ENCODE measurements at places on chromosomes 7 and 10.

- DNase-seq = peak; percentile 60
Observed at GRCh38 chr7:98878365-98879197, at the start of gene TRRAP. TSS of gene TRRAP (plus strand) at chr7:98878532. CDS start at chr7:98881151, 2,619 bp downstream.

GRCh38 chr7:43309706-43310022 is 197.2 kb downstream of the HECW1 start:
- no peak for DNase-seq

DNA sequence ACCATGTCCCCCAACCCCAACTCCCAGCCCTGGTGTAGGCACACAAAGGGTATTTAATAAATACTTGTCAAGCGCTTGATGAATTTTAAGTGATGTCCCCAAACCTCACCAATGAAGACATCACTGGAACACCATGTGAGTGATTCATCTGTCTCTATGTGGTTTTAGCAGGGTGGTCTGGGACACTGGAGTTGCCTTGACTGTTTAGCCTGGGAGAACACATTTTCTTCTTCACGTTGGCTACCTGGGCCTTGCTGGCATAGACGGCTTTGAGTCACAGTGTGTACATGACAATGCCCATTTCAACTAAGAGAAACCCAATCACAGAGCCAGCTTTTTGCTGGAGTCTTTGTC is 24.8 kb upstream of the SHH start:
- no peak for DNase-seq

DNA sequence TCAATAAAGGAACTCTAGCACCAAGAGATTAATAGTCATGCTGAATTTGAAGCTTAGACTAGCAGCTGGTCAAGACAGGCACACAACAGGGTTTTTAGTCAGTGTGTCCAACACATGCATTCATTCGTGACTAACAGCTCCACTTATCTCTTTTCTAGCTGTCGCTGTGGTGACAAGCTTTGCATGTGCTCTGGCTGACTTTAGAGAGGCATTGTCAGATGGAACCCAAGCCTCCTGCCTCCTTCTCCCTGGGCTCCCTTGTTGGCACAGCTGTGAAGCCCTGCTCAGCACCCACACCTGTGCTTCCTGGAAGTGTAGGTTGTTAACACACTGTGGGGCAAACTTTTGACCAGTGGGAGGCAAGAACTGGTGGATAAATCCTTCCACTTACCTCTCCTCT is 9.8 kb upstream of the AGK start:
- DNase-seq = no peak

GRCh38 chr7:151420144-151420543 is 10.3 kb upstream of the WDR86 start:
- no peak for DNase-seq

GRCh38 chr10:95663496-95663895 is 7.0 kb upstream of the ALDH18A1 start:
- DNase-seq = no peak

DNA sequence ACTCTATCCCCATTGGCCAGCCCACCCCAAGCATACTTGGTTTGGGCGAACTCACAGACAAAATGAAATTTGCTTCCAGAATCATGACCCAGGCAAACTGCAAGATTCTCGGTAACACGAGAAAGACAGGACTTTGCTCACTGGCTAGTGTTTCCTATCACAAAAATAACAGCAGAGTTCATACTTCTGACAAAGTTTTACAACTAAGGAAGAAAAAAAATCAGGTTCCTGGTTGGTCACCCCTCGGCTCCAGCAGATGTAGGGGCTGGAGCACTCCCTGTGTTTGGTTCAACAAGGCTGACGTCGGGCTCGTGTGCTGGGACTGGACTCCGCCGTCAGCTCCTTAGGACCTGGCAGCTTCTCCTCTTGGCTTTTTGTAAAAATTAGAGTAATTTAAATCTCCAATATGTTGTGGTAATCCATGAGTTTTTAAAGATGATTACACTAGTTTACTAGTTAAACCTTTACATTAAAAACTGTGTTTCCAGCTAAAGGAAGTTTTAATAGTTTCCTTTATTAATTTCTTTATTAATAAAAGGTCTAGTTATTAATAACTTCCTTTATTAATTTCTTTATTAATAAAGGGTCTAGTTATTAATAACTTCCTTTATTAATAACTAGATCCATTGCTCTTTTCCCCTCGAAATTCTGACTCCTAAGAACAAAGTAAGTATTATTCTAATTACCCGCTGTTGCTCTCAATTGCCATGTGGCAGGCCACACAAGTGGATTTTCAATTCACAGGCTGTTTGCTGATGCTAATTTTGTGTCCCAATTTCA is 115.6 kb upstream of the RNF32 start:
- no peak for DNase-seq

DNA sequence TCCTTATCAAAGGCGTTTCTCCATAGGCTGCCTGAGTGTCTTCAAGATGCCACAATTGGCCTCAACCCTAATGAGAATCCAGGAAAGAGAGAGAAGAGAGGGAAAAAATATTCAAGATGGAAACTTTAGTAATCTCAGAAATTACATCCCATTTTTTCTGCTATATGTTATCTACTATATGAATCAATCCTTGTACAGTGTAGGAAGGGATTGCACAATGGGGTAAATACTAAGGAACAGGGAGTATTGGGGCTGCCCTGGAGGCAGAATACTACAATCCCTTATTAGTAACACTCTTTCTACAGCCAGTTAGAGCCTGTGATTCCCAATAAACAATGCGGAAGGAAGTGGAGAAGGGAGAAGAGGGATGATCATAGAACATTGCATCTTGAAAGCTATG is 27.9 kb downstream of the TFPI2 start:
- DNase-seq = no peak

GRCh38 chr10:816958-817357 is 114.5 kb downstream of the LARP4B start:
- DNase-seq = no peak

DNA sequence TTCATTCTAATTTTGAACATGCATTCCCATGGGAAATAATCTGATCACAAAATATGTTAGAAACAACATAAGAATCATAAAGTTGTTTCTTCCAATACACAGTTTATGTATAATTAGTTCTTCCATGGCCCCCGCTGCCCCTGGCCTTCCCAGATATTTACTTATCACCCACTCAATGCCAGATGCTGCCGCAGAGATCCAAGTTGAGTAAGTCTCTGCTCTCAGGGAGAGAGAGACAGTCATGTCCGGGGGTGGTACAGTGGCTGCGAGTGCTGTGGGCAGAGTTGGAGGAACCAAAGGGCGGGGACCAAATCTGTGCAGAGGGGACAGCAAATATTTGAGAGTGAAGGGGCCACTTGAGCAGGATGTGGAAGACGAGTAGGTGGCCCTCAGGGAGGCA is 37.1 kb downstream of the COL26A1 start:
- no peak for DNase-seq

DNA sequence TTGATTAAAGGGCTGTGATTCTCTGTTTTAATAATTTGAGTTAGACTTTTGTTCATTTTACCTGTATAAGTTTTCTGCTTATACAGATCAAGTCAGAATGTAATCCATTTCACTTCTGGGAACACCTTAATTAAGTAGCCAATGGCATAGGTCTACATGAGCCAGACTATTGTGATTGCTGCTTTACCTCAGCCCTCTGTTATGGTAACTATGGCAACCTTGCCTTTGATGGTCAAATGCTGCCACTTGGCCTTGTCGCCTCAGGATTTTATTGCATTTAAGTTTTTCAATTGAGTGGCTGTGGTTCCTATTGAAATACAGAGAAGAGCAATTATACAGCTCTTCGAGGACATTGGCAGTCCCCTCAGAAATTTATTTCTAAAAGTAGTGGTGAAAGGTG is 64.3 kb upstream of the TMEM106B start:
- DNase-seq = no peak

DNA sequence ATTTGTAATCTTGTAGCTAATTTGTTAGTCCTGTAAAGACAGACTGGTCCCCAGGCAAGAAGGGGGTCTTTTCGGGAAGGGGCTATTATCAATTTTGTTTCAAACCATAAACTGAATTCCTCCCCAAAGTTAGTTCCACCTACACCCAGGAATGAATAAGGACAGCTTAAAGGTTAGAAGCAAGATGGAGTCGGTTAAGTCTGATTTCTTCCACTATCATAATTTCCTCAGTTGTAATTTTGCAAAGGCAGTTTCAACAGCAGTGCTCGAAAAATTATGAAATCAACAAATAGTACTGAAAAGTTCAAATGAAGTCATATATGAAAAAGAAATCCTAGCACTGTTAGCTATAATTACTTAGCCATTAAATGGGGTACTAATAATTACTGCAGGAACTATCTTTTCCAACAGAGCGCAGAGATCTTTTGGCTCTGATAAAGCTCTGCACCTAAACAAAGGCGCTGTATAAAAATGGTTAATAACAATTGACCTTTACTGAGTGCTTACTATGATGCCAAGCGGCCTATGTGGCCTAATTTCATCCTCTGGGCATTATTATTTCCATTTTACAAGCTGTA is 756 bp upstream of the SEC24C start:
- DNase-seq = no peak

DNA sequence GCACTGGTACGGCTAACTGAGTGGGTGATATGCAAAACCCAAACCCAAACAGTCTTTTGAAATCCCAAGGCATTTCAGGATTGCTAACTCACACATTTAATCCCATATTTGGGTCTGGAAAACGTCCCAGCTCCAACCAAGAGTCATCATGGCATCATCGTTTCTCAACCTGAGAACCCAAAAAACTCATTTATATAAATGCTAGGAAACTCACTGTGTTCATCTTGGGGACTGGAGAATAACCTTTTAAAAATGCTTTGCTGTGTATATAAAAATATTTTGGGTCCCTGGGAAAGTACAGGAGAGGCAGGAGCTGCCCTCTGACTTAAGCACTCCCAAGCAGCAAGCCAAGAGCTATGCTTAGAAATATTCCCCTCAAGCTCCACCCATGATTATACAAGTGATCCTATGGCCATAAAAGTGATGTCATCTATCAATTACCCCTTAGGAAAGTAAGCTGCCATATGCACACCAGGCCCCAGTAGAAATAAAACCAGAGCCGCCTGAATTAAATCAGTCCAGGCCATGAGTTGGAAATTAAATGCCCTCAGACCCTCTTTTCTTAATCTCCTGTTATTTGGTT is 352.1 kb downstream of the FRMD4A start:
- DNase-seq = no peak

- no peak for DNase-seq
Observed at GRCh38 chr7:129338450-129338849, 95.8 kb upstream of the STRIP2 start.

DNA sequence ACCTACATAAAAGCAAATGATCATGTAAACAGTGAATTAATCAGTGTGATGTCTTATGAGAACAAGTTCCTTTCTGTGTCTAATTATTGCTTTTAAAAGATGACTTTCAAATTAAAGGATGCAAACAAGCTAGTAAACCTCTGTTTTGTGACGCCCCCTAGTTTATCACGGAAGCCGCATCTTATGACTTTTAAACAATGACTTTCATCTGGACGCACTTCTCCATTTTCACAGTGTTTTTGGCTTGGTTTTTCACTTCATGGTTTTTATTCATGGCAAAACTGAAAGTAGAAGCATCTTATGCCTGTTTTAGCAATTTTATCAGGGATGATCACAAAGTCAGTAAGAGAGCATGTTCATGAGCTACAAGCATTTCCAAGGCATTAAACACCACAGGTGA is 35.0 kb downstream of the ITGA8 start:
- no peak for DNase-seq

- DNase-seq = no peak
Observed at GRCh38 chr10:111297351-111297848, 220.6 kb downstream of the ADRA2A start.

DNA sequence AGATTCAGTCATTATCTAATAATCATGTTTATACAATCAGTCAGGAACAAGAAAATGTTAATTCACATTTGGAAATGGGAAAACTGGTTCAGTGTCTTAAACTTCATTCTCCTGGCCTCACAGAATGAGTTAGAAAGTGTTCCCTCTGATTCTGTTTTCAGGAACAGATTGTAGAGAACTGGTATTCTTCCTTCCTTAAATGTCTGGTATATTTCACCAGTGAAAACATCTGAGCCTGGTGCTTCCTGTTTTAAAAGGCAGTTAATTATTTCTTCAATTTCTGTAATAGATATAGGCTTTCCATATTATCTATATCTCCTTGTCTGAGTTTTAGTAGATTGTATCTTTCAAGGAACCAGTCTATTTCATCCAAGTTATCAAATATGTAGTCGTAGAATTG is 97.1 kb upstream of the TMEM168 start:
- no peak for DNase-seq

GRCh38 chr10:37821237-37821636 is 36.2 kb downstream of the ZNF248 start:
- DNase-seq = no peak

GRCh38 chr7:10685040-10685439 is 288.6 kb upstream of the PHF14 start:
- DNase-seq = no peak

GRCh38 chr7:100676501-100677306 is 3.2 kb downstream of the GNB2 start:
- no peak for DNase-seq

GRCh38 chr10:118911363-118911762 is 118.2 kb upstream of the NANOS1 start:
- no peak for DNase-seq

- DNase-seq = no peak
Observed at GRCh38 chr7:85423209-85423895, 236.5 kb upstream of the SEMA3D start.

DNA sequence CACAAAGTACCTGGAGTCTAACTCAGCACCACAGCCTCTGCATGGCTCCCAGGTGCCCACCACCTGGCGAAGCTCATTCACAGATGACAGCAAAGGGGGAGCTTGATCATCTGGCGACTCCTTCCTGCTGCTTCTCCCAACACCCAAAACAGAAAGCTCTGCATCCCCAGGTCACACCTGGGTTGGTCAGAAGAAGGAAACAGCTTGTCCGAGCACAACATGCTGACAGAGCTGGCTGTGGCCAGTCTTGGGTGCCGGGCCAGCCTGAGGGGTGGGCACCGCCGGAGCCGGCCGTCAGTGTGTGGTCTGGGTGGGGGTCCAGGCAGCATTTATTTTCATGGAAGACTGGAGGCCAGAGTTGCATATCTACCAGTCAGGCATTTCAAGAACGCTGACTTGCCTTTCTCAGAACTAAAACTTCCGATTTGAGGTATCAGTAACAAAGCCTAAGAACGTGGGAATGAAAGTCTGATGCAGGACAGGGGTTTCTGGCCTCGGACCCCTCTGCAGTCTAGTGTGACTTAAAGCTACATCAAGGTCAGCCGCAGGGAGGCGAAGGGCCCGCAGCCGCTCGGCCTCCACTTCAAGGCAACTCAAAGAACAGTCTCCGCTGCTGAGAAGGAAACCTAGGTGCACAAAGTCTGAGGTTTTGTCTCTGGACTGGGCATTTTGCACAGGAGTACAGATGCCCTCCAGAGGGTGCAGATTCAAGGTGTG is 109.6 kb downstream of the CYTH3 start:
- DNase-seq = no peak

GRCh38 chr7:139918480-139918879 is 89.4 kb downstream of the TBXAS1 start:
- DNase-seq = no peak

Data from stimulated activated CD4-positive, alpha-beta T cell treated with anti-CD3 and anti-CD28 coated beads, TNF-alpha, amount 100 ng/mL, for 1 hour (primary cell).